Mesangial cell (primary cell): ENCODE measurements at places on chromosomes 3 and 15. TPM values are rescaled to one million over a fixed set of nuclear protein-coding genes. Genes with fewer than 3 reads are reported as not detected.

The CFAP100 gene
- not detected in 2 replicates for total RNA-seq

The SGO1 gene
- total RNA-seq: 0.38 and 12.7 TPM in 2 replicates

The CAND2 gene
- 9.0 and 13.2 TPM in 2 replicates for total RNA-seq

The ZNF662 gene
- total RNA-seq: 1.1 and 1.8 TPM in 2 replicates

The CSTA gene
- not detected in 2 replicates for total RNA-seq

The SLC30A4 gene
- 4.4 and 6.7 TPM in 2 replicates for total RNA-seq

The GOLGA6A gene
- total RNA-seq: not detected in 2 replicates

The RPUSD3 gene
- 49.3 and 59.6 TPM in 2 replicates for total RNA-seq

The KCNMB2 gene
- 0.13 TPM in 1 of 2 replicates, not detected in the other for total RNA-seq

The RTP3 gene
- total RNA-seq: not detected in 2 replicates

The DNAJB11 gene
- 31.4 and 54.3 TPM in 2 replicates for total RNA-seq

The NAALADL2 gene
- total RNA-seq: 0.33 and 1.1 TPM in 2 replicates

The PLSCR5 gene
- not detected in 2 replicates for total RNA-seq

The TSEN2 gene
- 5.8 and 8.5 TPM in 2 replicates for total RNA-seq
